ENCODE measurements at places on chromosomes 3 and 15. TPM values are rescaled to one million over a fixed set of nuclear protein-coding genes. Genes with fewer than 3 reads are reported as not detected.
A peak's percentile ranks its signal among the peaks of the same experiment; 100 is the strongest.

GRCh38 chr3:183493296-183494045 is 62.0 kb downstream of the KLHL6 start:
- no peak for DNase-seq

ALDH1A3 gene
- 27.1 TPM for total RNA-seq

GRCh38 chr3:178436773-178437172 is 99.5 kb upstream of the KCNMB2 start:
- peak; percentile 16 for DNase-seq

FGF12 gene
- 2.1 TPM for total RNA-seq

DNA sequence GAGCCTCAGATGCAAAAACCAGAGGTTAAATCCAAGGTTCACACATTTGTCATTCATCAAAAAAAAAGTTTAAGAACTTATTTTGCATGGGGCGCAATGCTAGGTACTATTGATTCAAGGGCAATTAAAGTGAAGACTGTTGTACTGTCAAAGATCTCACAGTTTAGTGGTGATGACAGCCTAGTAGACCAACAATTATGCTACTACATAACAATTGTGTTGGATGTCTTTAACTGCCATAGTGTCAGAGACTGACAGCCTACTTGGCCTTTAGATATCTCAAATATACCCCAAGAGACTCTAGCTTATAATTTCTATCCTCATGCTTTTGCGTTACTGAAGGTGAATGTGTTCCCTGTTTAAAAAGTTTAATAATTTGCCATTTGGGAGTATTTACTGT is 72.1 kb upstream of the PHLDB2 start:
- no peak for DNase-seq

DNA sequence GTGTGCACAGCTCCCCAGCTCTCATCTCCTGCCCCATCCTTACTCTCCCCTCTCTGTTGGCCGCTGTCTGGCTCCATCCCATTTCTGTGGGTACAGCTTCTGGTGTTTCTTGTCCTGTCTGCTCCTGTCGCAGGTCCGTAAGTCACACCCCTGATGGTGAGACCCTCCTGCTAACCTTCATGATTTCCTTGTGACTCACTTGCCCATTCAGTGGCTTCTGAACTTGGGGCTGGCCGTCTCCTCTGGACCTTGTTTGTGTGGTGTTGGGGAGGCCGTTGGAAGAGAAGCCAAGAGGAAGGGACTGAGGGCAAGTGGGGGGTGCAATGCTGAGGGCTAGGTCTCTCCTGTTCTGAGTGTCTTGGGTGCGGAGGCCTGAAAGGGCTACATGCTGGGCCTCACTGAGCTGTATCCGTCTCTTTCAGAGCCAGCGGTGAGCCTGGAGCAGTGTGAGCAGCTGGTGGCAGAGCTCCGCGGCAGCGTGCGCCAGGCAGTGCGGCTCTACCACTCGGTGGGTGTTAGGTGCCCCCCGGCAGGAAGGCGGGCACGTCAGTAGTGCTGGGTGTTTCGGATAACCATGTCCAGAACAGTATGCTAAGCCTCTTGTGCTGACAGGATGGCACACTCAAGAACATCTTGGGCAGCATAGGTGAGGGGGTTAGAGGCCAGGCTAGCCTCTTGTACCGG is 3.7 kb upstream of the JMJD7 start:
- DNase-seq = no peak

GRCh38 chr15:45205192-45205591 is 17.4 kb upstream of the SHF start:
- no peak for DNase-seq

DNA sequence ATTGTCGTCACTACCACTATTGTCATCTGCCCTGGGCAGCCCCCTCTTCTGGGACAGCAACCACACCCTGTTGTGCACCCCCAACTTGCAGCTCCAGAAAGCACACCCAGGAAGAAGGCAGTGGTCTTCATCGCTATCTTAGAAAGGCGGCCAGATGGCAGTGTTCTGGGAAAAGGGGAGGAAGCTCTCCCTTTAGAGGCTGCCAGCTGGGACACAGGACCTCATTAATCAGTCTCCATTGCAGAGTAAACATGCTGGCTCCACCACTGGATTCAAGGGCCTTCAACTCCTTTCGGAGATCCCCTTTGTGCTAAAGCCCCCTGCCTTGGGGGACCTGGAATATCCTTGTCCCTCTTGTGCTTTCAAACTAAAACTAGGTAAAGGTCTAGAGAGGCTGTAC is 199.3 kb upstream of the LINGO1 start:
- DNase-seq = no peak

PIGZ gene
- total RNA-seq = 10.6 TPM

All from glomerular endothelial cell (primary cell).